Anterior cingulate cortex (tissue), 58 donors: ENCODE measurements at places on chromosomes 5 and 9.

- DNase-seq, result no peak
These were observed 96.4 kb upstream of the NTRK2 start for GRCh38 chr9:84573083-84573482.

GRCh38 chr9:17024129-17024528 is 110.7 kb upstream of the CNTLN start:
- DNase-seq, result no peak

DNA sequence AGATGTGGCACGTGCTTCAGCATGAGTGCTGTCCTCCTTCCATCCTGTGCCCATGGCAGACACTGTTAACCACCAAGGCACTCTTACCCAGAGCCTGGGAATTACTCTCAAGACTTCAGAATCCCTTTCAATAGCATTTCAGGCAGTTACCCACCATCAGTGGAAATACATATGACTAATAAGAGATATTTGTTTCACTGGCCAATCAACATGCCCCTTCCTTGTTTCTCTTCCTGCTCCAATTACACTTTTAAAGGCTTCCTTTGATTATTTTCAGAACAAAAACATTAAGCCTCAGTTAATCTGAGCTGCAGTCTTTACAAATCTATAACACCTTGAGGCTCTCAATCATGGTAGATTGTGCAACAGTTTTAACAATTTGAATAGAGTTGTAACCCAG is 70.8 kb downstream of the PRELID2 start:
- DNase-seq, result no peak

GRCh38 chr5:172082180-172082579 is 75.7 kb upstream of the FBXW11 start:
- no peak for DNase-seq

- no peak for DNase-seq
These were observed 5.9 kb downstream of the KLF4 start for GRCh38 chr9:107483666-107484065.

DNA sequence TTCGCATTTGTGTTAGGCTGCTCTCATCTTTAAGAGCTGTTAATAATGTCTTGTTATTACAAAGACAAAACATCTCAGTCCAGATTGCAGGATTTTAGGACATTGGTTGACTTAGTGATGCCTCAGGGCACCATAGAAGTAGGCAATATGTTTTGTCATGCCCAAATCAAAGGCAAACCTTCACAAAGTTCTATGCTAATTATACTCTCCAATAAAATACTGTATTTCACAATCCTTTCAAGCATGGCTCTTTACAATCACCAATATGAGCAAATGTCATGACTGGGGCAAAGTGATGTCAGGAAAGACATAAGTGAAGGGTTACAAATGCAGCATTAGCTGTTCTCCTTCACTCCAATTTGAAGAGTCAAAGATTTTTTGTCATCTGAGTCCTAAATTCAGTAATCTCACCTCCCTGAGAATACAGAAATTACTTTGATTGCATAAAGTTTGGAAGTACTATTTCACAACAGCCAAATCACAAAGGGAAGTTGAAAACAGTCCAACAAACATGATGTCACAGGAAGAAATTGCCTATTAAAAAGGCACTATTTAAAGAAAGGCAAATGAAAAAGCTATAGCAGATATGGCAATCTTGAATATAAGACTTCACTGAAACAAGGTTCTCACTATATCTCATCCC is 303.2 kb downstream of the PRR16 start:
- no peak for DNase-seq

DNA sequence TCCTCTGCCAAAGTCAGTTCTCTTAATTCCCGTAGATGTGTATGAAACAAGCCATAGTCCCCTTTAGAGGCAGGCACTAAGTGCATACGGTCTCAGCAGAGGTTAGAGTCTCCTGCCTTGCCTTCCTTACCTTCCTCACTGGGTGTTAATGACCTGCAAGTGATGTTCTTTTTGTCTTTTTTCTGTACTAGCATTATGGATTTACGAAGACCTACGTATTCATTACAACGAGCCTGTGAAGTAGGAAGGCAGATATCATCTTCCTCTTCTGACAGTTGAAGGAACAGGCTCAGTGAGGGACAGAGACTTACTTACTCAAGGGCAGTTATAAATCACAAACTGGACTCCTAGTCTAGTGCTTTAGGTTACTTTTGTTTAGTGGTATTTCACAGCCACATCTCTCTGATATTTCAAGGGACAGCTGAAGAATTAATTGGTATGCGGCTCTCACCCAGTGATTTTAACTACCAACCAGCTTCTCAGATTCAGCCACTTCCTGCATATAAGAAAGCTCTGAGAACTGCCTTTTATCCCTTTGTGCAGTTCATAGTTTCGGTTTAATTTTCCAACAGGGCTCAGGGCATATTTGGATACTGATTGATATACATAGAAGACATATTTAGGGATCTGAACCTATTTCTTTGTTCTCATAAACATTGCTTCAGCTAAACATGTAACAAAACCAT is 85.1 kb upstream of the CKMT2 start:
- no peak for DNase-seq

- peak; percentile 68 for DNase-seq
These were observed 76.9 kb downstream of the LHX2 start for GRCh38 chr9:124088476-124088837.

DNA sequence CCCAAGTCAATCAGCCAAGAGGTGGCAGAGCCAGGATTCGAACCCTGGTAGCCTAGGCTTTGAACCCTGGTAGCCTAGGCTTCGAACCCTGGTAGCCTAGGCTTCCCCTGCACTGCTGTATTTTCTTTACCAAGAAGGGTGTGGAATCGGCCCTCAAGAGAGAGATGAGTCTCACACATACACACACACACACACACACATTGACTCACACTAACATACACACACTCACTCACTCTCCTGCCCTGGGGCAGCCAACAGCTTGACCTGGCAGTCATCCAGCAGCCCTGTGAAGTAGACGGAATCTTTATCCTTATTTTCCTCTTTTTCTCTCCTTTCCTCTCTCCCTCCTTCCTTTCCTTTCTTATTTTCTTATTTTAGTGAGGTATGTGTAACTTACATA is 55.4 kb upstream of the RPL26L1 start:
- DNase-seq, result no peak

DNA sequence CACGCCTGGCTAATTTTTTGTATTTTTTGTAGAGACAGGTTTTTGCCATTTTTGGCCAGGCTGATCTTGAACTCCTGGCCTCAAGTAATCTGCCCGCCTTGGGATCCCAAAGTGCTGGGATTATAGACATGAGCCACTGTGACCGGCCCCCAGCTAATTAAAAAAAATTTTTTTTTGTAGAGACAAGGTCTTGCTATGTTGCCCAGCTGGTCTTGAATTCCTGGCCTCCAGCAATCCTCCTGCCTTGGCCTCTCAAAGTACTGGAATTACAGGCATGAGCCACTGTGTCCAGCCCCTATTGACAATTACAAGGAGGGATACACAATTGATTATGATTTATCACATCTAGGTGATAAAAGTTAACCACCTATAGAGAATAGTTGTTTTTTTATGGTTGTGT is 59.5 kb downstream of the NR2F1 start:
- no peak for DNase-seq

GRCh38 chr5:98798847-98799246 is 25.4 kb downstream of the RGMB start:
- DNase-seq, result no peak
